ENCODE measurements at places on chromosomes 3 and 15.

- peak; percentile 79 for DNase-seq
Observed at GRCh38 chr15:69357773-69358771, 56.1 kb upstream of the KIF23 start.

DNA sequence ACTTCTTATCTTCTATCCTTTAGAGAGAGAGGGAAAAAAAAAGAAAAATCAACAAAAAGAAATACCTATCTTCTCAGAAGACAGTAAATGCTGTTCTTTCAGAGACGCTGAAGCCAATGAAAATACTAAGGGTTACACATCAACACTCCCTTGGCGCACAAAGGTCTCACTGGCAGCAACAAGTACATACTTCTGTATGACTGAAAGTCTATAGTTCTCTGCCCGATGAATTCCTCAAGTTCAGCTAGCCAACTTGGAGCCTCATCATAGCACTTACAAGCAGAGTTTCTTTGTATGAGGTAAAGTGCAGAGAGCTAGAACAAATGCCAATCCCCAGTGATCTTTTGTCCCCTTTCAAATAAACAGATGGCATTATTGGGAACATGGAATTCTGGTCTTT, 62.7 kb downstream of the CPNE4 start:
- peak; percentile 63 for DNase-seq

DNA sequence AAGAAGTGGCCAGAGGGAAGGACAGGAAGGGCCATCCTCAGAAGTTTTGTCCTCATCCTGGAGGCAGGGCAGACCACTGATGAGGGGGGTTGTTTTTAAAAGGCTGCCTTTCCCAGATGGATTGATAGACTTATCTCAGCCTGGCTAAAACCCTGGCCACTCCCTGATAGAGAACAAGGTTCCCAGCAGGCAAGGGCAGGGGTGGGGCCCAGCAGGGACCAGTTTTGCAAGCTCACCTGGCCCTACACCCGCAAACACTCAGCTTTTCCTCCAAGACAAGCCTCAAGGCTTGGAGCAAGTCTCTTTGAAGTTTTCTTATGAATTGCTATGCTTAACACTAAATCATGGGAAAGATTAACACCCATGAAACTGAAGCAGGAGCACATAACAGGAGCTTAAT, 9.1 kb downstream of the LIPC start:
- no peak for DNase-seq

- DNase-seq: no peak
Observed at GRCh38 chr3:174046311-174046710, 648.8 kb downstream of the NLGN1 start.

Measured in astrocyte of the spinal cord (primary cell).